ENCODE measurements at places on chromosomes 7 and 10.
A peak's percentile ranks its signal among the peaks of the same experiment; 100 is the strongest.

DNA sequence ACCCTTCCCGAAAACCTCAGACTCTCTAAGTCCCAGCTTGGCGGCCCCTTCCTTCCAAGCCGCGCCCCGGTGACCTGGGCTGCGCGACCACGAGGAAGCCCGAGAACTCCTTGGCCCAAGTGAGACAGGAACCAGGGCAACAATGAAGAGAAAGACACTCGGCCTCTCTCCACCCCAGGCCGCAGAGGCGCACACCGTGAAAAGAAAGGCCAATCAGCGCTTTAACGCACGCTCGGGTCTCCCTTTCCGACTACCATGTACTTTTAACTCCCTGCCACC lies 166.4 kb upstream of the PPP1R3A start:
- no peak for DNase-seq

DNA sequence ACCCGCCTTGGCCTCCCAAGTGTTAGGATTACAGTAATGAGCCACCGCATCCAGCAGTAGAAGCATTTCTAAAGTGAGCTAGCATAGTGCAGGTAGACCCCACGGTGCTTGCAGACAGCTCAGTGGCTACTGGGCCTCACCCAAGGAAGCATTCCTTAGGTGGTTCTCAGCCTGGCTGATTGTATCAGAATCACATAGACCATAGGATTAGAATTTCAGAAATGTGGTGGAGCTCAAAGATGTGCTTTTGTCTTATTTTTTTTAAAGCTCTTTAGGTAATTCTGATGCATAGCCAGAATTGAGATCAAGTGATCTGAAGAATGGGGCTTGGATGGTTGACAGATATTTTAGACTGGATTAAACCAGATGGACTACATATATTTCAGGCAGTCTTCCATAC lies 10.9 kb downstream of the ANLN start:
- no peak for DNase-seq

DNA sequence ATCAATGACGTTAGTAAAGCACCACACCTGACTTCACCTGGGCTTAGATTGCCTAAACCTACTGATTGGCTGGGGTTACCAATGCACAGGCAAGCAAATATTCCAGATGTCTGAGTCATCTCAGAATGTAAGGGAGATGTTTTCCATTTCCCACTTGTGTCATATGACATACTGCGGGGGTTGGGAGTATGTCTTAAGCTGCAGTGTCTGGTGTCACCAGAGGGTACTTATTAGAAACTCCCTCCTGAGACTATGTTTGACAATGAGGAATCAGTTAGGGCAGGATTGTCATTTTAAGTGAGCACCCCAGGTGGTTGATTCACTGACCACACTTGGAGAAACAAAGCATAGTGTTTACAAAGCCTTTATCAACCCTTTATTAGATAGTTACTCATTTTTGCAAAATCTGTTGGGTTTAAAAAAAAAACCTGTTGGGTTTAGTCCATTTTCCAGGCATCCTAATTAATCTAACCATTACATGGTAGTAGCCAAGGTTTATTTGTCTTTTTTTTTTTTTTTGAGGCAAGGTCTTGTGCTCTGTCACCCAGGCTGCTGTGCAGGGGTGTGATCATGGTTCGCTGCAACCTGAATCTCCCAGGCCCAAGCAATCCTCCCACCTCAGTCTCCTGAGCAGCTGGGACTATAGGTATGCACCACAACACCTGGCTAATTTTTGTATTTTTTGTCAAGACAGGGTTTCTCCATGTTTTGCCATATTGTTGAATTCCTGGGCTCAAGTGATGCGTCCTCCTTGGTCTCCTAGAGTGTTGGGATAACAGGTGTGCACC lies 72.5 kb downstream of the CDK6 start:
- no peak for DNase-seq

- DNase-seq: no peak
Measured at GRCh38 chr7:95865716-95866371, 93.5 kb downstream of the DYNC1I1 start.

GRCh38 chr10:29186221-29186620 lies 102.6 kb upstream of the LYZL1 start:
- DNase-seq: no peak

DNA sequence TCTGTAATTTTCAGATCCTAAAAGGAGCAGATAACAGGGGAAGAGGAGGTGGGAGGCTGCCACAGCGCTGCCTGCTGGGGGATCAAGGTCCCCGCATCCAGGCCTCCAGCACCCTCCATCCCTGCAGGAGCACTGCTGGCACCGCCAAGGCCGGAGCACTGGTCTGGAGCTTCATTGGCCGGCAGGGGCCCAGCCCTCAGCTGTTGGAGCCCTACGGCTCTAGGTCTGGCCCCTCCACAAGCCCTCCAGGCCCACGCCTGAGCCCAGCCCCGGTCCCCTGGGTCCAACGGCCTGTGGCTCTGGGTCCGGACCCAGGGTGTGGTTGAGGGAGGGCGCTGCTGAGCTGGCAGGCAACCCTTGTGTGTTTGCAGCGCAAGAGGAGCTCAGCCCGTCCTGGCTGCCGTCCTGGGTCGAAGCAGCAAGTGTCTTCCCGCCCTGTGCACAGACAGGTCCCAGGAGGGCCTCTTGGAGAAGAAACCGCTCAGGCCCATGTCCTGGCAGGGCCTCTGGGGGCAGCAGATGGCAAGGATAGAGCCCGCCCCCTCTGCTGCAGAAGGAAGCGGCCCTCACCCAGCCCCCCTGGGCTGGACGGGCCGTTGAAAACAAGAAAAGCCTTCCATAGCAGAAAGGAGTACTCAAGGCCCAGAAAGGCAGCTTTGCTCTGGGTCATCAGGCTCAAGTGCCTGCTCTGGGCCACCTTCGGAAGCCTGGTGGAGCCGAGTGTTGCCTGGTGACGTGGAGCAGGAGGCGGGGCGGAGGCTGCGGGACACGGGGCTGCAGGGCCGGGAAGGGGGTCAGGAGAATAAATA lies 54.3 kb upstream of the TNRC18 start:
- peak; percentile 67 for DNase-seq

DNA sequence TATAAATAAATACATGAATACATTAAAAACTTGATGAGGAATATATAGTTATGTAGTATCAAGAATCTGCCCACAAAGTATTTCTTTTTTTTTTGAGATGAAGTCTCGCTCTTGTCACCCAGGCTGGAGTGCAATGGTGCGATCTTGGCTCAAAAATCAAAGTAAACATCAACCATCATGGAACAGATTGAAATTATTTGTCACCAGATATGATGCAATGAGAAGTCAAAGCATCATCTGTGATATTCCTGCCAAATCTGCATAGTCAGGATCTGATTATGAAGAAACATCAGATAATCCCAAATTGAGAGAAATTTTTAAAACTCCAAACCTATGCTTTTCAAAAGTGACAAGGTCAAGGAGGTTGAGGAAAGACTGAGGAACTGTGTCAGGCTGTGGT lies 5.1 kb upstream of the CYP2C18 start:
- no peak for DNase-seq

DNA sequence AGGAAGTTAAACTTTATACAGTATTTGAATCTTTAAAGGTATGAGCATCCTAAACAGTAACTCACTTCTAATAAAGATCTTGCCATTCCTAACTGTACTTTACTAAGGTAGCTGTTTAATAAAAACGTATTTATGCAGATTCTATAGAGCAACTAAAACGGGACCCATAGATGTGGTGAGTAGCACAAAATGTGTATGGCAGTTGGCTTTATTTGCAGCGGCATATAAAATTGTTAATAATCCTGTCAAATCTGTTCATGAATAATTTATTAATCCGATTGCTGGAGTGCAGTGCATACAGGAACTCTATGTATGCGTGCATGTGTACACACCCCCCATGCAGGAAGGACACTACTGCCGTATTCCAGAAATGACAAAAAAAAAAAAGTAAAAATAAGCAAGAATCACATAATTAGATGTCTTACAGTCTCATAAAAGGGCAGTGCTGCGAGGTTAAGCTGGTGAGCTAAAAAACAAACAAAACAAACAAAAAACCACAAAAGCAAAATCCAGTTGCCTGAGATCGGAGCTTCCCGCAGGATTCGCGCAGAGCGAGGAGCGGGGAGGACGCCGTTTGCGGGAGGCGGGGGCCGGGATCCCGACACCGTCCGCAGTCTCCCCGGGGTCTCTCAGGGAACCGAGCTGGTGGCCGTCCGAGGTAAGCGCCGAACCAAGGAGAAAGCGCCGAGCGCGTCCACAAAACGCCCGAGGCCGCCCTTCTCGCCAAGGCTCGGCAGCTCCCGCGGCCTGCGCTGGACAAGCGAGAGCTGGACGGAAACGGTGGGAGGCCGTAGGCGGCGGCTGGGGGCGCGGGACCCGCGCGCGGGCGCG lies 518 bp upstream of the COMMD3 start:
- no peak for DNase-seq

GRCh38 chr10:86001521-86001920 lies 365.1 kb downstream of the GRID1 start:
- no peak for DNase-seq

DNA sequence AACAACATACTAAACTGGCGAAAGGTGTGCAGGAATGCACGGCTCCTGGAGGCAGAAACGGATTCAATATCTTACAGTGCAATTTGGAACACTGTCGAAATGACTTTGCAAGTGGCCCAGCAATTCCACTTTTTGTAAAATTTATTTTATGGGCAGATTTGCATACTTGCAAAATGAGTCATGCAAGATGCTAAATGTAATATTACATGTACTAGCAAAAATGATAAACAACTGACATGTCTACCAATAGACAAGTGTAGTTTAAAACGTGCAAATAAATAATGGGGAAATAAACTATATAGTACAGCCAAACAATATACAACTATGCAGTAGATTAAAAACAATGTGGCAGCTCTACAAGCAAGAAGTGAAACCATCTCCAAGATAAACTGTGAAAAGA lies 97.7 kb downstream of the ARHGAP12 start:
- DNase-seq: no peak

- peak; percentile 57 for DNase-seq
Measured at GRCh38 chr10:454860-455259, 234.6 kb downstream of the DIP2C start.

GRCh38 chr7:108653526-108653925 lies 83.9 kb downstream of the DNAJB9 start:
- no peak for DNase-seq

DNA sequence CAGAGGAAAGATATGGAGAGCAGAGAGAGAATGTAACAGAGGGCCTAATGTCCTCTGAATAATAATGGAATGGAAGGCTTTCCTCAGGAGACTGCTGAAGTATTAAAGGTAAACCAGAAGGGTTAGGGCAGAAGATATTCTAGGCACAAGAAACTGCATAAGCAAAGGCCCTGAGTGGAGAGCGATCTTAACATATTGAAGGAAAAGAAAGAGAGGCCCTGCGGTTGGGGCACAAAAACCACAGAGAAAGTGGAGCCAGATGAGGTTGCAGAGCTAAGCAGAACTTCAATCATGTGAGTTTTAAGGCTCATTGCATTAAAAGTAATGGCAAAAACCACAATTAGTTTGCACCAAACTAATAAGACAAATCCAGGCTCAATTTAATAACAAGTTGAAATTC lies 115.8 kb upstream of the VSTM2A start:
- no peak for DNase-seq

- no peak for DNase-seq
Measured at GRCh38 chr10:105615715-105616365, 974.8 kb downstream of the SORCS3 start.

- DNase-seq: no peak
Measured at GRCh38 chr10:69123306-69123746, 652 bp upstream of the VPS26A start.

GRCh38 chr7:143120691-143121405 lies 11.0 kb upstream of the PIP start:
- no peak for DNase-seq

DNA sequence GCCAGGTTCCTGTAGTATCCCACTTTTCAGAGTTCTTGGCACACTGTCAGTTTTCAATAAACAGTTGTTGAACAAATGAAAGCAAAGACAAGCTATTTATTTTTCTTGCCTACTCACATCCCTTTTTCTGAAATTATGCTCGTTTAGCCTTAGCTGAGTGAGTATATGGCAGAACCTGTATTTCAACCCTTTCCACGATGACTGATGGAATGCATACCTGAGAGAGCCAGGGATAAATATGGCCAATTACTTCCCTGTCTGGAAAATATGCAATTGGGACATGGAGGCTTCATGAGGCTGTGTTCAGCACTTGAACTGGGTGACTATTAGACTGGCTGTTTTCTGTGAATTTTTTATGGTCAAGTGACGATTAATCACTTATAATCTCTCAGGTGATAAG lies 144.5 kb upstream of the POT1 start:
- no peak for DNase-seq

DNA sequence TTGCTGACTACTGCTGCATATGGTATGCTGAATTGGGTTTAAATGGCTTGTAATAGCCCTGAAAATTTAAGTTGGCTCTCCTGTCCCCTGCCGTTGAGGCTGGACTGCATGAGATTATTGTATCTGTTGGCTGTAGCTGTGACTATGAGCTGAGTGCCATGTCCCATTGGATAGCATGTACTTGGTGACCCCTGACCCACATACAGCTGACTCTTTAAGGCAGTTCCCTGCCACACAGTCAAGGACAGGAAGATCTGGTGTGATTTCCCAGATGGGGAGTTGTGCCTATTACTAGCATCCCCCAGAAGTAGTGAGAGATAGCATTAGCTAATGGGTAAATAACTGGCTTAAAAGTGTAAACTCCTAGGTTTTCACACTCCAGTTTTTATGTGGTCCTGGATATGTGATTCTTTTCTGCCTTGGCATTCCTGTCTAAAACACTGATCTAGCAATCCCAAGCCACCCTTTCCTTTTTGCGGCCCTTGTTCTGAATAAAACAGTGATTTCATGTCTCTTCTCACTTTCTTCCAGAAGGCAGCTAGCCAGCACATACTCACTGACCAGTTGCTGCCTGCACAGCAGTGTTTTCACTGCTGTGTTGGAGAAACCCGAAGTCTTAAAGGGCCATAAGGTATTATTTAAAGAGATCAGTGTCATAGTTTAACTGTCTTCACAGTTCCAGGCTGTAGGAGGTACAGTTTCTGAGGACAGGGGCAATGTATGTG lies 35.9 kb downstream of the LRRC4 start:
- no peak for DNase-seq

DNA sequence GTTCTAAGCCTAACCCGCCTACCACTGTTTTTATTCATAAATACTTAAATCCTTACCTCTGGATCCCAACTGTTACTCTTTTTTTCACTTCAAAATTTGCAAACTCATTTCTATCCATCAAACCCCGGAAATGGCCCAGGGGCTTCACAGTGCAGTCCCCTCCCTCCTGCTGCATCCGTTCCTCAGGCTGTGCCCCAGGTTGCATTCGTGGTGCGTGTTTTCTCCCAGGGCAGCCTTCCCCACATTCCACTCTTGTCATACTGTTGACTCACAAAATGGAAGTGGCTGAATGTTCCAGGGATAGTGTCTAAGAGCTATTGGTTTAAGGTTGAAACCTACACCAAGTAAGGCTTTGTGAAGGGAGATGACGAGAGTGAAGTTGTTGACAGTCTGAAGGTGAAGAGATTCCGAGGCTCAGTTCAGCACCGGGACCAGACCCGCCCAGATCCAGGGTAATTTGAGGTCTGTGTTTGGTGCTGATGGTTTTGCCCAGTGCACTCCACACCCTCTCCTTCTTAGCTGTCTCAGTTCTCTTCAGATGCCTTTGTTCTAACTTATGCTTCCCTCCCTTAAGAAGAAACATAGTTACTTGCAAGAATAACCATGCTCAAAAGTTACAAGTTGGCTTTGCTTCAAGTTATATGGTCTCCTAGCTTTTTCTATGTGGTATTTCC lies 7.7 kb downstream of the INSIG1 start:
- DNase-seq: no peak

All from Right ventricle myocardium superior (tissue), 1 donor.